Stimulated activated CD4-positive, alpha-beta T cell treated with anti-CD3 and anti-CD28 coated beads, Interleukin-15, amount 100 ng/mL, for 24 hours (primary cell): ENCODE measurements at places on chromosomes 7 and 10.

DNA sequence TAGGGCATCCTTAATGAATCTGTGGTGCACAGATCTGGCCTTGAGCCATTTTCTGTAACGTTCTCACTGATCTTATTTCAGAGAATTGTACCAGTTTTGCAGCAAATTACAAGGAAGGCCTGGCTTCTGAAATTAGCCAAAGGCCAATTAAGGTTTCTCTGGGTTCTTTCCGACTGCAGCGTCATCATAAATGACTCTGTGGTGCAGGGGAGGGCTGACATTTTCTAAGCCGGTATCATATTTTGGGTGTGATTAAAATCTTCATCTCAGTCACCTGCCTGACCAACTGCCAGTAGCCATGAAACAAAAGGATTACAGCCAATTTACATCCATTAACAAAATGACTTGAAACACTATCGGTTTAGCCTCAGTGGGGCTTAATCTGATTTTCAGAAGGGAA, 363.7 kb downstream of the ADRA2A start:
- DNase-seq, result no peak

GRCh38 chr7:46705386-46706255, 784.5 kb upstream of the IGFBP3 start:
- DNase-seq, result no peak

DNA sequence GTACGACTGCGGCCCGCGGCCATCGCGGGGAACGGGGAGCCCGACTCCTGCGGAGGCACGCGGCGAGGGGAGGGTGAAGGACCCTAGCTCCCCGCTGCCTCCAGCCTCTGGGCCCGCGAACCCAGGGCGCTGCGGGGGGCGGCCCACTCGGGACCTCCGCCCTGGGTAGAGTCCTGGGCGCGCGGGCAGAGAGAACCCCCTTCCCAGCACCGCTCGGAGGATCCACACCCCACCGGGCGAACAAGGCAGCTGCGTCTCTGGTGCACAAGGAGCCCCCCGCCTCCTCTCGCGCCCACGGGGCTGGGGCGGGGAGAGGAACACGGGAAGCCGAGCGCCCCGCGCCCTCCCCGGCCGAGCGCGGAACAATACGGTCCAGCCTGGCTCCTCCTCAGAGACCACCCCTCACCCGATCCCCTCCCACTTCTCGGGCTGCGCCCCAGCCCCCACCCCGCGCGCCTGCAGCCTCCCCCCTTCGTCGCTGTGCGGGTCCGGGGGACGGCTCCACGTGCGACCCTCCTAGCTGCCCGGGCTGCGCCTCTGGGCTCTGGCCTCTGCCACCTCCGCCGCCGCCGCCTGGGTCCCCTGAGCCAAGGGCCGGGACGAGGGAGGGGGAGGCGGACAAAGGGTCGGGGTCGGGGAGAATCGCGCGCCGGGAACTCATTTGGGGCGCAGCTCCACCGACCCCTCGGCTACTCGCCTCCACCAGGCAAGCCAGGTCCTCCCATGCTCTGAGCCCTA, at the start of gene WDR86:
WDR86 (minus strand) TSS at position 372 of the 738 bp plus-strand sequence. CDS start 449 bp downstream, outside the sequence.
- DNase-seq, result no peak

- no peak for DNase-seq
Measured at GRCh38 chr7:47442605-47442865, 139.4 kb downstream of the TNS3 start.

GRCh38 chr7:40470091-40470592, 335.3 kb downstream of the SUGCT start:
- no peak for DNase-seq

DNA sequence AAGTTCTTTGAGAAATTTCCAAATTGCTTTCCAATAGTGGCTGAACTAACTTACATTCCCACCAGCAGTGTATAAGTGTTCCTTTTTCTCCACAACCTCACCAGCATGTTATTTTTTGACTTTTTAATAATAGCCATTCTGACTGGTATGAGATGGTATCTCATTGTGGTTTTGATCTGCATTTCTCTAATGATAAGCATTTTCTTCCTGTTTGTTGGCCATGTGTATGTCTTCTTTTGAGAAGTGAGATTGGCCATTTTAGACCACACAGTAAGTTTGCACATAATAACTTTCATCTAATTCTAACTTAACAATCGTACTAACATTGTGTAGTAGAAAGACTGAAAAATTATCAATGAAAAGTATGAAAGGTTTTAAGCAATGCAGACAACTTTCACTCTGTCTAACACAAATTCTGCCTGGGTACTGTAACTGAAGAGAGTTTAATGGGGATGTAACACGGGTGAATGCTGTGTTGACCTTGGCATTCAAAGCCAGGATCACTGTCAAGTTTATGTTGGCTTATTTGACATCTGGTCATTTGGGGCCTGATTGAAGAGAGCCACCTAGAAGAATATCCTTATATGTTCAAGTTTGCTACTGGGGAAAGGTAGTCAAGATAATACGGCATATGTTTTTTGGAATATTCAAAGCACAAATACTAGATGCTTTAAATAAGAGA, 50.4 kb downstream of the FAM171A1 start:
- no peak for DNase-seq

GRCh38 chr10:132241086-132241485, 54.3 kb downstream of the DPYSL4 start:
- DNase-seq, result no peak

GRCh38 chr10:816958-817357, 114.5 kb downstream of the LARP4B start:
- DNase-seq, result no peak

- DNase-seq, result no peak
Measured at GRCh38 chr10:78595269-78595619, 473.5 kb upstream of the ZMIZ1 start.
